Activated naive CD4-positive, alpha-beta T cell treated with anti-CD3 and anti-CD28 coated beads, Interleukin-2, amount 10 ng/mL, durations not matched to agents 7 days and 5 days (primary cell): ENCODE measurements at places on chromosomes 2 and 18.

DNA sequence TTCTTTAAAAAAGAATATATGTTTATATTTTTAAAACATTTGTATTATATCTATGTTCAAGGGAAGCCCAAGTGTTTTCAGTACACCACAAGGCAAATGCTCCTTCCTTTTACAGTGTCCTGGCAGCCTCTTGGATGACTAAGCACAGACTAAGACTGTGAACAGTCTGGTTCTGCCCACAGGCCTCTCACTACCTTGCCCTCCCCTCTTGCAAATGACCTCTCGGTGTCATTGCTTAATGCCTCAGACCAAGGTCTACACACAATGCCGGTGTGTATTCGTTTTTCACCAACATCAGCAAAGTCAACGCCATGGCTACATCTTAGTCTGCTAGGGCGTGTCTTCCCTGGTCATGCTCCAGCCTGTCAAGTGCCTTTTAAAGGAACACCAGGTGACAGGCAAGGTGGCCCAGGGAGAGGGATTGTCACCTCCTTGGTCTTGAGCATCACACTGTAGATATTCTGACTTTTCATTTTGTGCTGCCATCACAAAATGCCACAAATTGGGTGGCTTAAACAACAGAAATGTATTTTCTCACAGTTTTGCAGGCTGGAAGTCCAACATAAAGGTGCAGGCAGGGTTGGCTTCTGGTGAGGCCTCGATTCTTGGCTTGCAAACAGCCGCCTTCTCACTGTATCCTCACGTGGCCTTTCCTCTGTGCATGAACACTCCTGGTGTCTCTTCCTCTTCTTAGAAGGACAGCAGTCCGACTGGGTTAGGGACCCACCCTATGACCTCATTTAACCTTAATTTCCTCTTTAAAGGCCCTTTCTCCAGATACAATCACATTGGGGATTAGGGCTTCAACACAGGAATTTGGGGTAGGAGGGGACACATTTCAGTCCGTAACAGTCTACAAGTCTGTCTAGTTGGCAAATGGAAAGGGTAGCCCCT is 266.5 kb downstream of the KLHL29 start:
- DNase-seq, result no peak

DNA sequence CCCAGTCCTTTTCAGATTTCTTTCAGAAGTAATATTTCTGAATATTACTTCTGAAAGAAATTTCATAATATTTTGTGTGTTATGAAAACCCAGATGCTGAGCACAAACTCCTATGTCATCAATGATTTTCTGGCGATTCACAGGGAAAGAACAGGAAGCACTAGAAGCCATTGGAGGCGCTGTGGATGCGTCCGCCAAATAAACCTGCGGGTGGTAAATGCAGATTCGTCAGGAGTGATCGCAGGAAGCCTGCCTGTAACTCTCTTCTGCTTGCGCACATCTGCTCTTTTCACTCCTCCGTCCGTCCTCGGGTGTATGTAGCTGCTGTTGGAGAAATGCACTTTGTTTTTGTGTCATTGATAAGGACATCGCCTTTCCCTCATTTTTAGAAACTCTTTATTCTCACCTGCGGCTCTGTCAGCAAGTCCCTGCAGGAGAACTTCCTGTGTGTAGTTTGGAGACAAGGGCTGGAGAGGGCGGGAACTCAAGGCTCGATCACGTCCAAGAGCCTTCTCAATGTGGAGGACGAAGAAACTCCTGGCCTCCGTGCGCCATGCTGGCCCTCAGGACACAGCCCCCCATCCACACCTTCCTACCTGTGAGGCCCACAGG is 483.8 kb downstream of the GALR1 start:
- DNase-seq, result no peak

- no peak for DNase-seq
Observed at GRCh38 chr2:7752291-7752690, 835.1 kb downstream of the RNF144A start.

- DNase-seq, result no peak
Observed at GRCh38 chr2:28271919-28272250, 120.8 kb upstream of the FOSL2 start.

- DNase-seq, result no peak
Observed at GRCh38 chr18:31225668-31226067, 63.0 kb upstream of the DSC1 start.

- DNase-seq, result no peak
Observed at GRCh38 chr2:30475542-30475941, 28.5 kb downstream of the LCLAT1 start.

DNA sequence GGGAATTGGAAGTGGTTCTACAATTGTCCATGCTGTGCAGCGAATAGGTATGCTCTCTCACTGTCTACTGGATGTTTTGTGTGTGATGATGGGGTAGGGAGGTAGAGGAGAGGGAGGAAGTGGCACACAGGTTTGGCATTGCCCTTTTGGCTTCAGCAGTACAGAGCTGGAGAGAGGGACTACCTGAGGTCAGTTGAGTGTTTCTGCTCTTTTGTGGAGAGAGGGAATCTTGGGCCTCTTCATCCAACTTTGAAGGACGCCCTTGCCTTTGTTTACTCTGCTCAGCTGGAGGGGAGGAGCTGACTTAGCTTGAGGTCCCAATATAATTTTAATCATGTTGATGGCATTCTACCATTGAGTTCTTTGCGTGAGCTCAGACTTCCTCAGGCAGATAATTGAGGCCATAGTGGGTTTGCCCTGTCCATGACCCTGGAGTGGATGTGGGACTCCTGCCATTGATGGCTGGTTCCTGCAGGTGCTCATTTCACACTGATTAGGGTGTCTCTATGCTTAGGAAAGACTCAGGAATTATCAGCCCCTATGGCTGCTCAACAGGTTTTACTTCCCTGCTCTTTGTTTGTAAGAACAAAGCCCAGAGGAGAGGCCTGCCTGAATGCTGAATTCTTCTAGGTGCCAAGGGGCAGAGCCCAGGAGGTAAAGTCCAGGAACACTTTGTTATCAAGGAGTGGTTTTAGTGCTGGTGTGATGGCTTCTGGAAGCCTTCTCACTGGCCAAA is 7.2 kb downstream of the RPIA start:
- DNase-seq, result no peak

- peak; percentile 44 for DNase-seq
Observed at GRCh38 chr18:58605027-58606020, 23.6 kb downstream of the ALPK2 start.

DNA sequence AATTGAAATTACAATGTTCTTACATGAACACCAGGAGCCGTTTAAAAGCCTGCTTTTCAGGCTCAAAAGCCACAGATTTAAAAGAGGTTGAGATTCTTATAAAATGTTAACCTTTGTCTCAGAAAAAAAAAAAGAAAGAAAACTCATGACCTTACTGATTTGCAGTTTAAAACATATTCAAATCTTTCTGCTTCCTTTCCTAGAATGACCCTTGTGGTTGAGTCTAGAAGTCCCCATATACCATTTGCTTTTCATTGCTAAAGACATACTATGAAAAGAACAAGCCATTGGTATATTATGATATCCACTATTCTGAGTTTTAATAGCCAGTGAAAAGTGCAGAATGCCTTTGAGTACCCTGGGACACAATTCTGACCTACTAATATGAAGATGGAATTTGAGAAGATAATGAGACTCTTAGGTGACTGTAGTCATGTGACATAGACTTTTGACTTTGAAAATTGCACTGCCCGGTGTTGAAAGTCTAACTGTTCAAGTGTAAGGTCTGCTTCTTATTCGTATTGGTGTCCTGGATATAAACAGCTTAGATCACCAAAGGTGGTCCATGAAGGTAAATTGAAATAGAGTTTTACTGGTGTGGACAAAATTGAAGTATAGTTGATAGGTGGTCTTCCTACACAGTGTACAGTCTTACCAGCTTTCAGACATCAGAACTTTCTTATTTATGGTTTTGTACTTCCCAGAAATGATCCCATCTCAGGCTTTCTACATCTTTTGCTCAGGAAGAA is 117.0 kb downstream of the DOCK10 start:
- no peak for DNase-seq

DNA sequence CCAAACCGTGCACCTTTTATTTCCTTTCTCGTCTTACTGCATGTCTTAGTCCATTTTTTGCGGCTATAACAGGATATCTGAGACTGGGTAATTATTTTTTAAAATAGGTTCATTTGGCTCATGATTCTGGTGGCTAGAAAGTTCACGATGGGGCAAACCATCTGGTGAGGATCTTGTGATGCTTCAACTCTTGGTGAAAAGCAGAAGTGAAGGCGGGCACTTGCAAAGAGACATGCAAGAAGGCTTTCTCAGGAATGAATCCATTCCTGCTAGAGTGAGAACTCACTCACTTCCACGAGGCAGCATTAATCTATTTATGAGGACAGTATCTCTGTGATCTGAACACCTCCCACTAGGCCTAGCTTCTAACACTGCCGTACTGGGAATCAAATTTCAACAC is 327.1 kb upstream of the RBMS1 start:
- no peak for DNase-seq

GRCh38 chr2:142594935-142595334 is 282.5 kb upstream of the KYNU start:
- DNase-seq, result no peak

DNA sequence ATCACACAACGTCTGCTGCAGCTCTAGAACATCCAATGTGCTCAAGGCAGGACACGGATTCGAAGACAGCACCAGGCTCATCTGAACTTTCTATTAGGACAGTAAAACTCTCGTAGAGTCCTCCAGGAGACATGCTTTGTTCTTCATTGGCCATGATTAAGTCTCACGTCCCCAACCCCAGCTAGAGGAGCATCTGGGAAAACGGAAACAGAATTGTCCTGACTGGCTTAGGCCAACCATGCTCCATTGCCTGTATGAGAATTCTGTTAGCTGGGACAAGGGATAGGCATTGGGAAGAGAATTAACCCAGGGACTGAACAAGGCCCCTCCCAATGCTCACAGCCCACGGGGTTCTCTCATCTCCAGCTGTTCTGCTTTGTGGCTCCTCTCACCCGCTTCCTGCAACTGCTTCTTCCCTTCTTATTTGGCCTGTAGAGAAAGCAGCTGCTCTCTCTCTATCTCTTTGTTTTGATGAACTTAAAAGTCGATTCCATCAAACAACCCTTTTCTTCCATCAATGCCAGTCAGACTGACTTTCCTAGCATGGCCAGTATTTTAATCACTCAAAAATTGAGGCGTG is 75.6 kb downstream of the C1QL2 start:
- DNase-seq, result no peak

- no peak for DNase-seq
Observed at GRCh38 chr2:135745545-135745944, 3.9 kb downstream of the UBXN4 start.

DNA sequence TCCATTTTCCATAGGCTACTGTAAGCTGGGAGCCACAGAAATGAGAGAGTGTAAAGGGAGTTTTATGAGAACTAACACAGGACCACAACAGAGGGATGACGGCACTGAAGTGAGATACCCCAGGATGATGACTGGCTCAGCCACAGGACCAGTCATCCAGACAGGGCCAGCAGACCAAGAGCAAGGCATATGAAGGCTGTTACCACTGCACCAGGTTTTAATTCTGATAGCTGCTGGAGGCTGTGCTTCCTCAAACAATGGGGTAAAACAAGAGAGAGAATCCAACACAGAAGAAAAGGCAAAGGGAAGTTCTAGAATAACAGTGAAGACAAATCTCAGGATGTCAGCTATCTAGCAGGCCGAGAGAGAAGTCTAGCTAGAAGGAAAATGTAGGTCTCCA is 94.9 kb downstream of the BCL2 start:
- no peak for DNase-seq

DNA sequence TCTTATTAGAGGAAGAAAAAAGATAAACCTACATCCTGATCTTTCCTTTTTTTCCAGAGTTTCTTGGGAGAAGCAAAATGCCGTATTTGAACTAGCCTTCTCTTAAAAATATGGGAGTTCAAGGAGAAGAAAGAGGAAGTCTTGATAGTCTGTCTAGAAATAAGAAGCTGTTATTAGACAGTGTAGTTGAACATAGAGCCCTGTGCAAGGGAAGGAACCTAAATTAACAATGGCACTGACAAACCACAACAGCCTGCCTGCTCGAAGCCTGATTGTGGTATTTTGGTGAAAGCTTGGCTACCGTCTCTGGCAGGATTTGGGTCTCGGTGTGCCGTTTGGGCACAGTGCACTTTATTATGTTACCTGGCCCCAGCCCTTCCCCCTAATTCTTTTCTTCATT is 17.1 kb downstream of the SMARCAL1 start:
- no peak for DNase-seq

DNA sequence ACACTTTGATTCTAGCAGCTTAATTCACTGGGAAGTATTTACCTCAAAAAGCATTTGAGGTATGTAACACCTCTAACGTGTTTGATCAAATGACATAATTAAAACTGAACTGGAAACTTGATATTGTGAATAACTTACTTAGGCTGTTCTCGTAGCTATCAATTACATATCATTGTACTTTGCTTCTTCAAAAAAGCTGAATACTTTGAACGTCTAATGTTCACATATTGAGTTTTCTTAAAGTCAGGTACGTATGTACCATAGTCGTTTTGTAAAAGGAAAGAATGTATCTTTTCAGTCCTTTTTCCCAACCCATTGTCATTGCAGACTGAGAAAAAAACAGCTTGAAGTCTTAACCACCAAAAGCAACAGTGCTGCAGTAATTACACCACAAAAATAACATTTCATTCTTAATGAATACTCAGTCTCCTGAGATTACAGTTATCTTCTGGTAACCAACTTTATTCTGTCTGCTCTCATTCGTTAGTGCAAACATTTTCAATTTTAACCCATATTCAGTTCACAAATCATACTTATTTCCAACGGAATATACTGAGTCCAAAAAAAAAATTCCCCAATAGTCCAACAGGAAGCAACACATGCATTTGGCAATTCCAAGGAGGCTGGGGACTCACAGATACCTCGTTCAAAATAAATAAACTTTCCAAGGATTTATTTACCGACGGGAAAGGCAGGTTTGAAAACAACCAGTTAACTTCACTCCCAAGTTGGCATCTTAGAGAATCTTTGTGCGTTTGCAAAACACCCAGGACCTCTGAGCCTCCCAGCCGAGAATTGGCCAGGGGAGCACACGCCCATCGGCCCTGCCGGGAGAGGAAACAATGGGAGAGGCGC is 1.1 kb downstream of the CHN1 start:
- no peak for DNase-seq

GRCh38 chr2:233386382-233387041 is 32.2 kb downstream of the DGKD start:
- no peak for DNase-seq

DNA sequence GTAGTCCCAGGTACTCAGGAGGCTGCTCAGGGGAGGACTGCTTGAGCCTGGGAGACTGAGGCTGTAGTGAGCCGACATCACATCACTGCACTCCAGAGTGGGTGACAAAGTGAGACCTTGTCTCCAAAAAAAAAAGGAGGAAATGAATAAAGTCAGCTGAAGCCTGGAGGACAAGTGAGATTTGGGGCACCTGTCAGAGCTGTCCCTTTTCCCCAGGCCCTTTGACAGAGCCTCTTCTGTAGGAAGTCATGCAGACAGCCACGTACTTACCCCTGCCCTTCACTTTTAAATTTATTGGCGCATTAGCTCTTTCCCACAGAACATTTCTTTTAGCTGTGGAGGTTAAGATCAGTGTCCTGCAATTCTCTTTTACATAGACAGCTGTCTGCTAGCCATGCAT is 151.0 kb upstream of the DNMT3A start:
- DNase-seq, result no peak

- no peak for DNase-seq
Observed at GRCh38 chr18:71398531-71398930, 1109.7 kb downstream of the SOCS6 start.
